GM12864 (cell line): ENCODE measurements at places on chromosomes 12 and 14.

DNA sequence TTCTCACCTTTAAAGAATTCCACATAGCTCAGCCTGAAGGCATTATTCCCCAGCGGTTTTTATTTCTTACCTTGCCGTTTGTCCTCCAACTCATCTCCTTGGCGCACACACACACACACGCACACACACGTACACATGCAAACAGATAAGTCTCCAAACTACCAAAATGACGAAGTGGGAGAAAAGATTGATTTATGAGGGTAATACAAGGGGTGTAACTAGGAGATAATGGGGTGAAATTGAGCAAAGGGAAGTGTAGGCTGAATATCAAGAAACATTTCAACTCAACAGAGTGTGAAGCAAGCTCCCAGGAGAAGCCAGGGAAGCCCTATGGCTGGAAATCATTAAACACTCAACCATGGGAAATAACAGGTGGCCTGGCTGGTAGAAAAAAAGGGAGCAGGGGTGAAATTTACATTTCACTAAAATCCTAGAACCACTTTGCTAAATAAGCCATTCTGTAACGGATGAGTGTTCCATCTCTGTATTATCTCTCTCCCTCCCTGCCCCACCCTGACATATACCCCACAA is 41.0 kb downstream of the GRIN2B start:
- no peak for DNase-seq

DNA sequence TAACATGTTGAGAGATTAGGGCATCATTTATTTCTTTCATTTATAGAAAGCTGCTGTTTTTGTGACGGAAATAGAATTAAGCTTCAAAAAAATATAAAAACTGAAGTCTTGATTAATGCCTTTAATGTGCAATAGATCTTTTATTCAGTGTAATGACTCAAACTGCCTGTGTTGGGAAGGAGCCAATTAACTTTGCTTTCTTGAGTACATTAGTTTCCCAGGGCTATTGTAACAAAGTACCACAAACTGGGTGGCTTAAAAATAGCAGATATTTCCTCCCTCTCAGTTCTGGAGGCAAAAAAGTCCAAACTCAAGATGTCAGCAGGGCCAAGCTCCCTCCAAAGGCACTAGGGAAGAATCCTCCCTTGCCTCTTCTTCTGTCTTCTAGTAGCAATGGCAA is 36.6 kb downstream of the EID3 start:
- DNase-seq = no peak

DNA sequence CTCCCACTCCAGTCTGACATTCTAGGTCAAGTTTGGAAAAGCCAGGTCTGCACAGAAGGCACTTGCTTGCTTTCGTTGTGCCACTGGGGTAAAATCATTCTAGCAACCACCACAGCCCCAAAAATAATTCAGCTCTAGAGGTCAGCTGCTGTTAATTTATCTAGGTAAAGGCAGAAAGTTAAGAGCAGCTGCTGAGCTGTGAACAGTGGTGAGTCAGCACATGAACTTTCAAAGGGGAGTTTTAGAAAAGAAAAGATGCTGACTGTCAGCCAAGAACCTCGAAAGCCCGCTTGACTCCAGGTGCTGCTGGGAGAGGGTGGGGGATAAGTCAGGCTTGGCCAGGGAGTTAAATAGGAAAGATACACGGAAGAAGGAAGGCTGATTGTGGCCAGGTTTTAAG is 12.7 kb downstream of the CCDC197 start:
- DNase-seq = no peak

GRCh38 chr12:62794218-62794583 is 140.7 kb downstream of the PPM1H start:
- no peak for DNase-seq

DNA sequence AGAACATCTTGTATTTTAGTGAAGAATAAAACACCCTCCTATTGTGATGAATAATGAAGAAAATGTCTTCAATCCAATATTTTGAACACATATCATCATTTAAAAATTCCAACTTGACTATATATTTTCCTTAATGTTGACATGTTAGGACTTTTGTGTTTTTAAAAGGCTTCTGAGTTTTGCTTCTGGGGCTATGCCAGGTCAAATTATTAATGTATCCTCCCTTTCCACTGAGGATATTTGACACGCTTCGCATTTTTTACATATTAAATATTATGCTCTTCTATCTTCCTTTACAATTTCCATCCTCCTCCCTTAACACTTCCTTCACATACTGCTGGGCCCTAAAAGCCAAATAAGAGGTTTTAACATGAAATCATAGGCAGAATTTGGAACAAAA is 20.6 kb downstream of the RERG start:
- no peak for DNase-seq

DNA sequence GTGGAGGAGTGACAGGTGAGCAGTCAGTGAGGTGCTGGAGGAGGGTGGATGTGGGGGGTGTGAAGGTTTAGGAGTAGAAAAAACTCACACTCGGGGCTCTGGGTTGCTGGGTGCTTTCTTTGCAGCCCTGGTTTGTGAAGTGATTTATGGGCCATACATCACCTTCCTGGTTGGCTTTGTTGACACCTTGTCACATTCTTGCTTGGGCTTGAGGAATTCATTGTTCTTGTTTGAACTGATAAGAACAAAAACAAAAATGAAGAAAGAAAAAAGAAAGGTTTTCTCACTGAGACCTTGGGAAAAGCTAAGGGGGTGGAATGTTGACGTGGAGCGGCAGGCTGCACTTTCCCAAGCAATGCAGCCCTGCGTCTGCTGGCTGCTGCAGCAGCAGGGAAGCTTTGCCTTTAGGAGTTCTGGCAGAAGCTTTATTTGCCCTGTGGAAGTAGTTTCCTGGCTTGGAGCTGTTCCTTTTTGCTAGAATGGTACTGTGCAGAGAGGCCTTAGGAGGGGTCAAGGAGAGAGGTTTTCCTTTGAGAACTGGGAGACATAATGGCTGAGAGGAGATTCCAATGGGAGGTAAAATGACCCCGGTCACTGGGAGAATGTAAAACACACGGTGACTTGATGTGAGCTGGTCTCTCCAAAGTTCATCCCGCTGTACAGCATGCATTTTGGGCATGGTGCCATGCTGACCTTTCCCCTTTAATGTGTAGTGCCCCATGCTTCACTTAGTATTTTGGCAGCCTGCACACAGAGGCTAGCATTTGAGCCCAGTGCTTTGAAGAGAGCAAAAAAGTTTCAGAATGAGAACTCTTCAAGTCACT is 52.8 kb downstream of the HMGA2 start:
- DNase-seq = no peak

DNA sequence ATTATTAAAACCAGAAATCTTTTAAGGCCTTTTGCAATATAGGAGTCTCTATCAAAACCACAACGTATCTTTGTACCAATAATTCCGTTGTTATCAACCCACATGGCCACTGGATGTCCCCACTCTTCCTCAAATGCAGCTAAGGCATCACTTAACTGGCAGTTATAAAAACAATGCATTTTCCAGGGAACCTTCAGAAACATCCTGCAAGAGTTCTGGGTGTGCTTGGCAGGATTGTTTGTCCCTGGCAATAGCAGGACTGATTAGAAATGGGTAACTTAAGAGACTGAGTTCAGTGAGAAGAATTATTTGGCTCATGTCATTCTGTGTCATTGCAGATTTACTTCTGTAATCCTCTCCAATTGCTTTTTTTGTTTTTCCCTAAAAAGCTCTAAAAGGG is 112.0 kb downstream of the SLC15A5 start:
- DNase-seq = no peak

DNA sequence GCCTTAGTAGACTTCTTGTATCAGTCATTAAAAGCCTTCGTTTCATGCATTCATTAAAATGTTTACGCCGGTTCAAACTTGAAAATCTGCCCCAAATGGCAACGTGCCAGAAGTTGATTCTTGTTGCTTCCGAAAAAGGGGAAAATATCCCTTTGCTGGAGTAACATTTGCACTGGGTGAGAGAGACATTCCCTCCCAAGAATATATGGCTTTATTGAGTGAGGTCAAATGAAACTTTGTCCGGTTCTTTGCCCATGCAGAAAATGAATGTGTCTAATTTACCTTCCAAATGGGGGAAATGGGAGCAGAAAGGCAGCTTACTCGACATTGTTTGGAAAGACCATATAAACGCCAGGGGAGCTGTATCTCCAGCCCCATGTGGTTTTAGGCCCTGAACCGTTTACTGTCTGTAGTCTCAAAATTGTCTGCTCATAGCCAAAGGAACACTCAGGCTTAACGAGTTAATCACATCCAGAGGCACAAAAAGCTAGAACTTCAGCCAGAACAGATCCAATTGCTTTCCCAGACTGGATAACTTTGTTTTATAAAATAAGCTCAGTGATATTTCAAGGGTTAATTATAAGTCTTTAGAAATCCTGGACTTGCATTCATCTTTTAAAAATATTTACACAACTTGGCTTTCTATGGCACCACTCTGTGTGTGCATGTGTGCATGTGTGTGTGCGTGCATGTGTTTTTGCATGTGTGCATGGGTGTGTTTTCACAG is 2.9 kb upstream of the EMP1 start:
- DNase-seq = no peak

- no peak for DNase-seq
These were observed 411.1 kb downstream of the CCER1 start for GRCh38 chr12:90543841-90544240.

- no peak for DNase-seq
These were observed 50.3 kb downstream of the MON2 start for GRCh38 chr12:62516927-62517326.

- DNase-seq = no peak
These were observed 23.2 kb downstream of the GALNT9 start for GRCh38 chr12:132305991-132306884.

DNA sequence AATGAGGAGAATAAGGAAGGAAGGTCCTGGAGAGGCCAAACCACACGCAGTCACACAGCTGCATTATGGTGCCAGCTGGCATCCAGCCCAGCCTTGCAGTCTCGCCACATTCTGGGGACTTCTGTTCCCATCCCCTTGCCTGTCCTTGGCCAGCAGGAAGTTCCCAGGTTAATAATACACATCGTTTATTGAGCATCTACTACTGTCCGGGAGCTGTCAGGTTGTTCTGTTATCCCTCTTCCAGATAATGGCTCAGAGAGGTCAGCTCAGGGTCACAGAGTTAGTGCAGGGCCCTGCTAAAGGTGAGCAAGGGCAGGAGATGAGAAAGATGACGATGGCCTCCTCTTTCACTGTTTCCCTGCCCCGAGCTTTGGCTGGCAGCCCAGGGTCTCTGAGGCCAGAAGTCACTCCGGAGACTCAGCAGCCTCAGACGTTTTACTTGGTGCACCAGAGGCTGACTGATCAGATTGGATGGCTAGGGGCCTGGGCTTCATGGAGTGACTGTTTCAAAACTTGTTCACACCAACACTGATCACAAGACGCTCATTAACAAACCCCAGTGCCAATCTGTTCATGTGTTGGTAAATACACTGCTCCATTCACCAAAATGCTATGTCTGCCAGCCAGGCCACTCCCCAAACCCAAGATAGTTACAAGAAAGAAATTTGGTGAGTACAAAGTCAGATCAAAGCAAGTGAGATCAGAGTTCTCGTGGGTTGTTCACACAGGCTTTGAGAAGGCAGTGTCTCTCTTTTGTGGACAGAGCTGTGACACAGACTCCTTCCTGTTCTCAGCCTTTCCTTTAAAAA is 79.2 kb downstream of the B4GALNT3 start:
- DNase-seq = no peak

- no peak for DNase-seq
These were observed 128.5 kb downstream of the KIF26A start for GRCh38 chr14:104266631-104267575.

GRCh38 chr12:20508962-20509361 is 140.6 kb downstream of the PDE3A start:
- no peak for DNase-seq
